ENCODE measurements at places on chromosomes 7 and 10. TPM values are rescaled to one million over a fixed set of nuclear protein-coding genes. Genes with fewer than 3 reads are reported as not detected.

Gene CUBN
- 0.05 TPM for total RNA-seq

Gene MSMB
- not detected for total RNA-seq

Gene TMEM236
- 0.05 TPM for total RNA-seq

Gene AKR1C4
- total RNA-seq, result not detected

Gene TOMM7
- 225 TPM for total RNA-seq

Gene PDE1C
- not detected for total RNA-seq

Gene PTPN20
- not detected for total RNA-seq

Gene ZNF117
- total RNA-seq, result 3.1 TPM

Gene DPYSL4
- total RNA-seq, result 24.1 TPM

Gene PPP1R17
- total RNA-seq, result not detected

Gene INA
- 1.5 TPM for total RNA-seq

Gene AKR1B15
- total RNA-seq, result not detected

Gene LAMTOR4
- total RNA-seq, result 133 TPM

Gene MPP7
- 0.15 TPM for total RNA-seq

Gene CALCR
- total RNA-seq, result not detected

Gene PRDX3
- total RNA-seq, result 163 TPM

Gene SCRN1
- 0.78 TPM for total RNA-seq

Gene GARIN1A
- total RNA-seq, result 0.73 TPM

Gene CPED1
- not detected for total RNA-seq

Gene ASB13
- total RNA-seq, result 12.7 TPM

Gene TBX20
- 0.15 TPM for total RNA-seq

Gene CYP2C8
- not detected for total RNA-seq

Gene LEP
- total RNA-seq, result not detected

Gene FERD3L
- not detected for total RNA-seq

Gene GNAT3
- not detected for total RNA-seq

Gene FOXI2
- not detected for total RNA-seq

Gene GIMAP7
- 46.9 TPM for total RNA-seq

Gene PON1
- not detected for total RNA-seq

Gene EPHB6
- total RNA-seq, result 5.6 TPM

Gene CCL24
- total RNA-seq, result not detected

Gene TSPAN15
- total RNA-seq, result 1.6 TPM

Gene CYP2C9
- not detected for total RNA-seq

Gene CYP26A1
- total RNA-seq, result not detected

Gene BTBD16
- total RNA-seq, result not detected

Gene ZMYND11
- 31.4 TPM for total RNA-seq

Gene ZPBP
- total RNA-seq, result not detected

Gene GDF2
- total RNA-seq, result not detected

Gene NRF1
- 25.9 TPM for total RNA-seq

Gene TDRD1
- total RNA-seq, result 0.13 TPM

Gene PAX4
- not detected for total RNA-seq

Gene MEOX2
- total RNA-seq, result not detected

Gene FEZF1
- not detected for total RNA-seq

Gene TMEM273
- total RNA-seq, result 16.2 TPM

Gene FXYD4
- 0.44 TPM for total RNA-seq

Gene ASB15
- total RNA-seq, result not detected

Gene VWA2
- not detected for total RNA-seq

Gene SLC26A5
- total RNA-seq, result not detected

Gene STEAP1B
- not detected for total RNA-seq

Gene PNLIPRP1
- total RNA-seq, result not detected

Gene AGMO
- total RNA-seq, result not detected

Gene NUTM2E
- total RNA-seq, result not detected

Gene GCK
- 2.4 TPM for total RNA-seq

All from activated T-helper 1 cell treated with anti-CD3 and anti-CD28 coated beads, Interleukin-12 subunit alpha, Interleukin-12 subunit beta, Interleukin-2, Interleukin-4 antibody, amounts not matched to agents 30 ng/mL and 10 ng/mL and 1 ng/mL, durations not matched to agents 14 hours and 24 hours and 36 hours (primary cell).